ENCODE measurements at places on chromosomes 1 and 21.

DNA sequence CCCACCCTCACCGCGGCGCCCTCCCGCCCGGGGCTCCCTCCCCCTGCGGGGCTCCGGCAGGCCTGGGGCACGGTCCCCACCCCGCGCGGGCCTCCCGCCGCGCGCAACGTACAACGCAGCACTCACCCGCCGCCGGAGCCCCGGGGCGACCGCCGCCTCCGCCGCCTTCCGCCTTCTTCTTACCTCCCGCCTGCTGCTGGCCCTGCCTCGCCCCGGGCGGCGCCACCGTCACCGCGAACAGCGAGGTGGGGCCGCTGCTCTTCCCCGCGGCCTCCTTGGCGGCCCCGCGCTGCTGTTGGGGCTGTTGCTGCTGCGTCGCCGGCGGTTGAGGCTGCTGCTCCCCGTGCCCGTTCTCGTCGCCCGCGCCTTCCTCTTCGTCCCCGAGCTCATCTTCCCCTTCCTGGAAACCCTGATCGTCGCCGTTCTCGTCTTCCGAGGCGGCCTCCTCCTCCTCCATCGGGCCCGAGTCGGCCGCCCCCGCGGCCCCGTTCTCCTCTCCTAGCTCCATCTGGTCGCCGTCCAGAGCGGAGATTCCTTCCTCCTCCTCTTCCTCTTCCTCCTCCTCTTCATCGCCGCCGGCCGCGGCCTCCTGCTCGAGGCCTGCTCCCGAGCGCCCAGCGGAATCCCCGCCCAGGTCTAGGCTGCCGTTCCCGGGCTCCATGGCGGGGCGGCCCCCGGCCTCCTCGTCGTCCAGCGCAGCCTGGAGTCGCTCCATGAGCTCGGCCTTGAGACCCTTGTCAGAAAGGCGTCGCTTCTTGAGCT, 671 bp downstream of the HNRNPU start:
- DNase-seq, result no peak

DNA sequence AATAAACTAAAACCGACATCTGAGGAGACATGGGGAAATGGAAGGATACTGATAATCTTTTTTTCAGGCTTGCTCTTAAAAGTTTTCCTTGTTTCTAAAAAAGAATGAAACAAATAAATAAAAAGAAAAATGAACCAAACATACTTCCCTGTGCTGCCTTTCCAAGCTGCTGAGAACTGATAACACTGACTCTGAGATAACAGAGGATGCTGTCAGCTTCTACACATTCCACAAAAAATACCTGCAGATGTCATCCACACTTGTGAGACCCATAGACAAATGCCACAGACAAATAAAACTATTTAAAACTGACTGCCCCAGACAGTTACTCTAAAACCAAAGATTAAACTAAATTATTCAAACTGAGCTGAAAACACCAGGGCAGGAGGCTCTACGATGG, 12.0 kb upstream of the OR6K3 start:
- DNase-seq, result no peak

GRCh38 chr1:205328476-205328875, 6.9 kb upstream of the NUAK2 start:
- no peak for DNase-seq

DNA sequence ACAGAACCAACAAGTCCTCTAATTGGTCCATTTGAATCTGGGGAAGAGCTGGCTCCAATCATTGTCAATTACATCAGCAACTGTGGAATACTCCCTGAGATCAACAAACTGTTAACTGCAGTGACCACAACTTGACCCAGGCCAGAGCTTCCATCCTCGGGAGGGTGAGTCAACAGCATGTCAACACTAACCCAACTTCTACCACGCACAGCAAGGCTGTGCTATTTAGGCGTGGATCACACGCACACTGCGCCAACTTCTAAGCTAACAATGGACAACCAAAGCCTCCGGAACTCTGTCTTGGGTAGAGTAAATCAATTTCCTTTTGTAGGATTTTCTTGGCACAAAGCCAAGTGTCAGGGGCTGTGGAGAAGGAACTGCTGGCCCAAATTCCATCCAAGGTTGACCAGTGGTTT, 30.4 kb downstream of the APP start:
- DNase-seq, result peak; percentile 95

GRCh38 chr21:40923407-40923806, 76.4 kb upstream of the DSCAM start:
- no peak for DNase-seq

DNA sequence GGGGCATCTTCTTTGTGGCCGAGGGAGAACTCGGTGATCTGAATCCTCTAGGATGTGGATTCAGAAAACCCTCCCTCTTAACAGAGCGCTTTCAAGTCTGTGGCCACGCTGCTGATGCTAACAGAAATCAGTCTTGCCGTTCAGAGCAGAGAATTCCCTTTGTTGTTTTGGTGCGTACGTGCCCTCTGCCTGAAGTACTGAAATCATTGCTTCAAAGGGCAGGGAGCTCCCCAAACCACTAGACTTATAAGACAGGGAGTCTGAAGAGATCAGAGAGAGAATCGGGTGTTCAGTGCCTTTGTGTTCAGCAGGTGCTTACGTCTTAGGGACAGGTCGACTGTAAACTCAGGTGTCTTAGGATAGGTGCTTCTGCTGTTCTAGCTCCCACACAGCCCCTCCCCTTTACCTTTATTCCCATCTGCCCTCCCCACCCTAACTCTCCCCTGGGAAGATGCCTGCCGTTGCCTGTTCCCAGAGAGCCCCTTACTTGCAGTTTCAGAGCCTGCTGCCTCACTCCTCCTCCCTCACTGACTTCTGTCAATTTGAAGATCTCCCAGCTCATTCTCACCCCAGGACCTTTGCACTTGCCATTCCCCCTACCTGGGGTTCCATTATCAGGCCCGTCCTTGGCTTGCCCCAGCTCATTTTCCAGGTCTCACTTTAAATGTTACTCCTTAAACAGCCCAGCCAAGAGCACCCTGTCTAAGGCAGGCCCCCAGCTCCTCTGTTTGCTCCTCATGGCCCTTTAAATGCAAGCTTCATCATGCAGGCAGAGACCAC, 143.0 kb downstream of the CAMTA1 start:
- no peak for DNase-seq

DNA sequence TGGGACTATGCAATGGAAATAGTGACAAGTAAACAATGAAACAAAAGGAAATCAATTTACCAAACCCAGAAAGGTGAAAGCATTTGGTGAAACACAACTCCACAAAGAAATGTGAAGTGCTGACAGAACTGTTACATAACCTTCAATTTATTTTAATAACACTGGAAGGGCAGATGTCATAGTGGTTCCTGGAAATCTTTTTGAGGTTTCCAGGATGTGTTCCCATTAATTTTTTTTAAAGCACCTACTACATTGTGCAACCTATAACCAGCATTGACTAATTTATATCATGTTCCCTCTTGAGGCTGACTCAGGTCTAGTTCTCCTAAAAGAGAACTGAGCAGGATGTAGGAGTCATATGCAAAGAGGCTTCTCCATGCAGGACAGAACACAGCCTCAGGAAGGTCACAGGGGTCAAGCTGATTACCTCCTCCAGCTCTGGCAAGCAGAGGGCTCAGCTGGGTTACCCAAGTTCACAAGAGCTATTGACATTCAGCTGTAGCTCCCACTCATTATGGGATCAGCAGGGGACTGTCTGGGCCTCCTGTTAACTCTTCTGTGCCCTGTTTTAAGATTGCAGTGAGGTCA, 157.1 kb upstream of the NRIP1 start:
- peak; percentile 91 for DNase-seq

GRCh38 chr1:94275083-94275482, 37.7 kb upstream of the ARHGAP29 start:
- DNase-seq, result no peak

DNA sequence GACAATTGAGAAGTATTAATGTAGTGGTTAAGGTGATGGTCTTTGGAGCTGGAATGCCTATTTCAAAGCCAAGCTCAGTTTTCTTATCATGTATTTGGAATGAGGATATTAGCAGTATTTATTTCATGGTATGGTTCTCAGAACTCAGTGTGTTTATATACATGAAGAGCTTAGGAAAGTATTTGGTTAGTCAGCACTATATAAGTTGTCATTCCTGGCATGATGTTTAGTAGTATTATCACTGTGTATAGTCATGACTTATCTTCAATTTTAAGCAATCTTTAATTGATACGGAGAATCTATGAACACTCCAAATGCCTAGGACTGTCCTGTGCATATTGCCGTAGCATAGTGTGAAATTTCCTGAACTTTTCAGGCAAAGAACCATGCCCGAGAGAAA, 501.9 kb upstream of the USP24 start:
- peak; percentile 48 for DNase-seq

DNA sequence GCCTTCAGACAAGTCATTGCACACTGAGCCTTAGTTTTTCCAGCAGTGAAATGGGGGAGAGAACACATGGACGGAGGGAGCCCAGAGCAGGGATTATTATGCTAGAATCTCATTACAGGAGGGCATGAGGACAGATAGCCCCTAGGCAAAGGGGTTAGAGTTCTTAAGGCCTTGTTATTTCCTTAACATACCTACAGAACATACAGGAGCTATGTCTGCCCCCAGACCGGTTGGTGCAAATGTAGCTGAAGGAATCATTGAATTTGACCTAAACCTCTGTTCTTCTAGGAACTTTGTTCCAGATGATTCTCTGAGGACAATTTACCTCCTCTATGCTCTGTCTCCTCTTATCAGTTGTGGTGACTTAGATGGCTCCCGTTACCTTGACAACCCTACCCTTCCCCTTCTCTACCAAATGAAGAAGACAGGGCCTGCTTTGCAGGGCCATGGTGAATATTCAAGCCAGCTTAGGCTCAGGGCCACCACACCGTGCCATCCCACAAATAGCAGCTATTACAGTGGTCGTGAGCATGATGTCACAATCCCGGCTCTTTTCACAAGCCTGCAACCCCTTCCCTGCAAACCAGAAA, 156.9 kb downstream of the IGSF21 start:
- no peak for DNase-seq
